ENCODE measurements at places on chromosomes 7 and 10.

- DNase-seq: no peak
Observed at GRCh38 chr10:43131906-43132305, 6.3 kb upstream of the CSGALNACT2 start.

DNA sequence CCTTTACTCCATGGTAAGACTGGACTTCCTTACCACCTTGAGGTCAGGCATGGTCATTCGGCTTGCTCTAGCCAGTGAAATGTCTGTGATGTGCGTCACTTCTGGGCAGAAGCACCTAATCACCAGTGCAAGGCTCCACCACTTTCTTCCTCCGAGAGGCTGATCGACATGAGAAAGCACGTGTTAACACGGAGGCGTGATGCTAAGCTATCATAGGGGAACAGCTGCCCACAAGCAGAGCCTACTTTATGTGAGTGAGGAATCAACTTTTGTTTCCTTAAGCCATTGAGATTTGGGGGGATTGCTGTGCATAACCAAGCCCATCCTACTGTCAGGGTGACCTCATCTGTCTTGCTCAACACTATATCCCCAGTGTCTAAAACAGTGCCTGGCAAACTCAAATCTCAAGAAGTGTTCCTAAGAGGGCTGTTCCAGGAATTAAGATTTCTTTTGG lies 23.1 kb upstream of the SAR1A start:
- DNase-seq: no peak

- DNase-seq: no peak
Observed at GRCh38 chr7:66143876-66144332, 29.3 kb downstream of the CRCP start.

GRCh38 chr10:58385784-58386112 lies 538 bp downstream of the TFAM start:
- no peak for DNase-seq

DNA sequence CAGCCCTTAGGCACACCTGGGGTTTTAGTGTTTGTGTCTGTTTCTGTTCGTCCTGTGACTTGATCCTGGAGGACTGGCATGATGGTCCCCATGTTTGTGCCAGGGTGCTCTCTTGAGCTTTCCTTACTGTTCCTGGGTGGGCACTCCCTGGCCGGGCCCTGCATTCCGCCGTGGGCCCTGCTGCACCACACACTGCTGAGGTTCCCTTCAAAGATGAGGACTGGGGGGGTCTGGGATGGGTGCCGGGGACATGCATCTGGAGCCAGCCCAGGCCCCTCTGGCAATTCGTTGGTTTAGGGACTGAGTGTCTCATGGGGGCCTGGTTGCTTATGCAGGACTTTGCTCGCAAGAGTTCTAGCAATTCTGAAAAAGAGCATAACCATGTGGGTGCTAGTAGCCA lies 4.7 kb downstream of the AGAP3 start:
- DNase-seq: no peak

- no peak for DNase-seq
Observed at GRCh38 chr7:132398253-132398925, 177.9 kb downstream of the PLXNA4 start.

- no peak for DNase-seq
Observed at GRCh38 chr7:82665966-82666507, 222.5 kb upstream of the CACNA2D1 start.

DNA sequence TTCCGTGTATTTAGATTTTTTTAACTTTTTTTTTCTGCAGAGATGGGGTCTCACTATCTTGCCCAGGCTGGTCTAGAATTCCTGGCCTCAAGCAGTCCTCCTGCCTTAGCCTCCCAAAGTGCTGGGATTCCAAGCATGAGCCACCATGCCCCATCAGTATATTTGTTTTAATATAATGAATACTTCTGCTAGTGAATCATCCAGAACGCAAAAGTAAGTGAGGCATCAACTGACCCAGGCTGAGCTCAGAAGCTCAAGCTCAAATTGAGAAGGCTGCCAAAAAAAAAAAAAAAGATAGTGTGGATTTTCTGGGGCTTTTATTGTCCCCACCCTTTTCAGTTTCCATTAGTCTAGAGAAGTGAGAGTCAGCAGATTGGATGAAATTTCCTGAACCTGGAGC lies 39.0 kb upstream of the TECTB start:
- no peak for DNase-seq

DNA sequence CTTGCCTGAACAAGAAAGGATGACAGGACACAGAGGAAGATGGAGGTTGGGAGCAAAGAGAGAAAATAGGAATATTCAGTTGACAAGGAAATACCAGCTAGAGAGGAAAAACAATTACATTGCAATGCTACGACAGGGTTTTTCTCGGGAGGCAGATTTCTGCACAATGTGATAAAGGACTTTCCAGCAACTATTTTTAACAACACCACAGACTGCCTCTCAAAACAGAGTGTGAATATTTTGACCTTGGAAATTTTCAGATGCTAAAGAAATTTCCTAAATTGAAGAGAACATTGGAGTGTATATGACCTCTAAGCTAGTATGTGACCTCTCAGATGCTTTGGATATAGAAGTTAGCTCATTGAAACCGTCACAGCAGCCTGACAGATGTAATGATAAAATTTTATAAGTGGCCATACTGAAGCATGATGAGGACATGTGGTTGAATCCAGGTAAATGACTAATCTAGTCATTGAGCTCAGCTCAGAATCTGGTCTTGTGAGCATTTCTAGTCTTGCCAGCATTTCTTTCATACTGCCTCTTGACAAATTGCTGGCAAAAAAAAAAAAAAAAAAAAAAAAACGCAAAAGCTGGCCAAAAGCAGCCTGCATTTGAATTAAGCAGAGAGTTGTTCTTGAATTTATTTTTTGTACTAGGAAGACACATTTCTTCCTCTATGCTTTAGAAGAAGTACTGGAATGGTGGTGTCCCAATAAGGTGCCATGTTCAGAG lies 24.4 kb downstream of the GPR141 start:
- no peak for DNase-seq

DNA sequence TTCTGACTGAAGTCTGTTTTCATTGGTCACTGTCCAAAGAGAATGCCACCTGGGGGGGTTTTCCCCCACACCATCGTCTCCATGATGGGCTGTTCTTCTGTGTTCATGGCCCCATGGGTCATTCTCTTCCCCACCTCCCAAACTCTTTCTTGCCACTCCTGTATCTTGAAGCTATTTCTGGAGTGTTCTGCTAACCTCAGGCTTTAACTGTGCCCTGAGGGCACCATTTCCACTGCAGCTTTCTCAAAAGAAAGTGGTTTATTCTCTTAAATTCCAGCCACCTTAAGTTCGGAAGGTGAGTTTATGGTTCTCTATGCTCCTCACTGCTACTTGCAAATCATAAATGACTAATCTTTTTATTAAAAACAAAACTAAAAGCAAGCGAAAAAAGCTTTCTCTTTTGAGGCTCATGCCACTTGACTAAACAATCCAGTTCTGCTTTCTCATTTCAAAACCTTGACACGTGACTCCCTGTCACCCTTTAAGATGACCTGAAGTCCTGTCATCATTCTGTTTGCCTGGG lies 7.4 kb upstream of the APBB1IP start:
- no peak for DNase-seq

- no peak for DNase-seq
Observed at GRCh38 chr7:121873289-121874194, 581 bp downstream of the PTPRZ1 start.

- peak; percentile 21 for DNase-seq
Observed at GRCh38 chr7:46705386-46706255, 784.5 kb upstream of the IGFBP3 start.

- no peak for DNase-seq
Observed at GRCh38 chr7:51467384-51468017, 150.9 kb upstream of the COBL start.

- DNase-seq: no peak
Observed at GRCh38 chr7:33038639-33039038, 23.9 kb downstream of the NT5C3A start.

- DNase-seq: no peak
Observed at GRCh38 chr10:100930368-100930767, 17.6 kb downstream of the SLF2 start.

GRCh38 chr7:149154056-149154455 lies 6.8 kb downstream of the ZNF398 start:
- DNase-seq: no peak

DNA sequence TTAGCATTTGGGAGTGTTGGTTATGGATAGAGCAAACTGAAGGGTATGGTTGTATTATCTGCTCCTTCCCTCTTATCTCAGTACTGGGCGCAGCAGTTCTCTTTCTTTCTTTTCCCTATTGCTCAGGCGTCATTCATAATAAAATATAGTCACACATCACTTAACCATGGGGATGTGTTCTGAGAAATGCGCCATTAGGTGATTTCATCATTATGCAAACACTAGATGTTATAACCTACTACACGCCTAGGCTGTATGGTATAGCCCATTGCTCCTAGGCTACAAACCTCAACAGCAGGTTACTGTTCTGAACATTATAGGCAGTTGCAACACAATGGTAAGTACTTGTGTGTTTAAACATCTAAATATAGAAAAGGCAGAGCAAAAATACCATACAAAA lies 401.7 kb downstream of the EXOC4 start:
- no peak for DNase-seq

GRCh38 chr10:89221919-89222318 lies 14.8 kb upstream of the CH25H start:
- DNase-seq: no peak

Data from AG09309 (cell line).